ENCODE measurements at places on chromosomes 6 and 20.

- peak; percentile 28 for DNase-seq
Observed at GRCh38 chr20:10992731-10993130, 318.9 kb upstream of the JAG1 start.

- DNase-seq, result no peak
Observed at GRCh38 chr6:140669321-140669720, 1294.9 kb upstream of the CITED2 start.

DNA sequence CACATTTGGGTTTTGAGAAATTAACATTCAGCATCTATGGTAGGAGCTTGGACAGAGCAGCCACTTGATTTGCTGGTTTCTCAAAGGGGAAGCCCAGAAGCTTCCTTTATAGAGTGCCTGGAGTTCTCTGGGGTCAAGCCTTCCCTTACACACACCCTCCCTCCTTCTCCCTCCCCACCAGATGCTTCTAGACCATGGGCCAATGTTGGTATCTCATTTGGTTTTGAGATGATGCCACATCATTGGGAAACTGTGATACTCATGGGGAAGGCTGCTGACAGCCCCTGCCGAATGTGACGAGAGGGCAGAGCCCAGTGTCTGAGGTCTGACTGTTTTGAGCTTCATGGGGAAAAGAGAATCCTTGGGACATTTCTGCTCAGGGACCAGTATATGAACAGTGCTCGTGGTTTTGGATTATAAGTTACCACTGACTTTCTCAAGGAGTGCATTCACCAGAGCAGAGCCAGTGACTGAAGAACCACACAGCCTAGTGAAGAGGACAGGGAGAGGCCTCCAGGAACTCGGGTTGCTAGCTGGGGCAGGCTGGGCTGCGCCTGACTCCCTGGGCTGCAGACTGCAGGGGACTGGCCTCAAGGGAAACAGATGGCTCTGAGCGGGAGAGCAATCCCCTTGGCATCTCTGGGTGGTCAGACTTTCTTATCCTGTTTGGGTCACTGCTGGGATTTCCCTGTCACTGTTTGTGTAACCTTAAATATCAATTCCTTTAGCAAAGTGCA lies 46.4 kb upstream of the CST5 start:
- DNase-seq, result no peak

DNA sequence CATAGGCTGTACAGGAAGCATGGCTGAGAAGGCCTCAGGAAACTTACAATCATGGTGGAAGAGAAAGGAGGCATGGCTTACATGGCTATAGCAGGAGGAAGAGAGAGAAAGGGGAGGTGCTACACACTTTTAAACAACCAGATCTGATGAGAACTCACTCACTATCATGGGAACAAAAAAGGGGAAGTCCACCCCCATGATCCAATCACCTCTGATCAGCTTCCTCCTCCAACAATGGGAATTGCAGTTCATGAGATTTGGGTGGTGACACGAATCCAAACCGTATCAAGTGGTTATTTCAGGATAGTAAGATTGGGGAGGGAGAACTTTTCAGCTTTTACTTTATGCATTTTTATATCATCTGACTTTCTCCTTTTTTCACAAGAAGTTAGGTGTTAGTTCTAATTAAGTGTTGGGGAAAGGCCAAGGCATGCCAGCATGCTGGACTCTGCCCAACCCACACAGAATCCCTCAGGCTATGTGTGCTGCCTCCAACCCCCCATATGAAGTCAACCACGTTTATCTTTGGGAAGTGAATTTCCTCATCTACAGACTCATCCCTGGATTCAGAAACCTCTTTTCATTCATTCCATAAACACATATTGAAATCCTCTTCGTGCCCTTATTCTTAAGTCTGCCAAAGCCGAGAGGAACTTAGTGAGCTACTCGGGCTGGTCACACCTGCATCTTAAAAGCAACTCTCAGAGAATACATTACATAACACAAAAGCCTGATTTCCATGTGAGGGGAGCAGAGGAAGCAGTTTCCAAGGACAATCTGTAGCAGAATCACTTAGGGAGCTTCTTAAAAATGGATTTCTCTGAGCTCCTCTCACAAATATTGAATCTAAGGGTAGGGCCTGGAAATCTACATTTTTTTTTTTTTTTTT lies 16.7 kb upstream of the CLIC5 start:
- DNase-seq, result no peak

- no peak for DNase-seq
Observed at GRCh38 chr20:63174309-63175037, 41.5 kb downstream of the YTHDF1 start.

- DNase-seq, result no peak
Observed at GRCh38 chr6:36788768-36789167, 50.5 kb downstream of the CPNE5 start.

- no peak for DNase-seq
Observed at GRCh38 chr6:66930559-66931290, 1223.7 kb upstream of the EYS start.

DNA sequence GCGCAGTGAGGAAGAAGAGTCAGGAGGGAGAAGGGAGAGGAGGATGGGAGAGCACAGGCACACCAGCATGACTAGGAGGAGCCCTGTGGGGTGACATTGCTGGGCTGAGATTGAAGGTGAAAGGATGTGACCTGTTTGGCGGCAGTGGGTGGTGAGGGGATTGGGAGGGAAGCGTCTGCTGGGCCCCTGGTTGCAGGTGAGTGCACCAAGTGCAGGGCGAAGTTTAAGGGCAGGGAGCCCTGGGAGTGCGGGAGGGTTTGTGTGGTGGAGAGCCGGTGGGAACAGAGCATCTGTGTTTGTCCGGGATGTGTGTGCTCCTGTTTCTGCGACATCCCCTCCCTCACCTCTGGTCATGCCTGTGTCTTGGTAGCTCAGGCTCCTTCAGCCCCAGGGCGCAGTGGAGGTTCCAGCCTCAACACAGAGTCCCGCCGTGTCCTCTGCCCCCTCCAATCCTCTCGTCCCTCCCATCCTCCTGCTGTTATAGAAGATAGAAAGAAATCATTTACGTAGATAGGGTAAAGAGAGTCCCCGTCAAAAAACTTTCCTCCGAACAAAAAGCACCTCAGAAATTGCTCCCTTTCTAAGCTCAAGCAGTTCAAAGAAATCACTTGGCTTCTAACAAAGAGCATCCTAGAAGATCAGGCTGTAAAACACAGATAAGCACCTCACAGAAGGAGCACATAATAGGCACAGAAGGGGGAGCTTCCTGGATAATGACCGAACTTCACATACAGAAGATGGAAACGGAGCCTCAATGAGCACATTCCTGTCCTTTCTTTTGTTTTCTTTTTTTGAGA lies 25.0 kb downstream of the ULBP1 start:
- DNase-seq, result no peak

DNA sequence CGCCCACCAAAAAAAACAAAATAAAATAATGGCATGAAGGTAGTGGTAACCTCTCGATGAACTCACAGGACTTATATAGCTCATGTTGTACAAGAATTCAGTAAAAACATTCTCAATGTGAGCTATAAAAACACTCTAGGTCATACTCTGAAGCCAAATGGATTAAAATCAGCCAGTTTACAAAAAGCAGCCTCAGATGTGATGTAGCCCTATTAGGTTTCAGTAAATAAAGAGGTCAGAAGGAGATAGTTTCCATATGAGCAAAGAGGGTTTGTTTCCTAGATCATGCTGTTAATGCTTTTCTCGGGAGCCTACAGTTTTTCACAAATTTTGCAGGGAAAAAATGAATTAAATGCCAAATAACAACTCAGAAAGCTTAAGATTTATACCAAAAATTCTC lies 319.5 kb upstream of the HSF2 start:
- peak; percentile 45 for DNase-seq

DNA sequence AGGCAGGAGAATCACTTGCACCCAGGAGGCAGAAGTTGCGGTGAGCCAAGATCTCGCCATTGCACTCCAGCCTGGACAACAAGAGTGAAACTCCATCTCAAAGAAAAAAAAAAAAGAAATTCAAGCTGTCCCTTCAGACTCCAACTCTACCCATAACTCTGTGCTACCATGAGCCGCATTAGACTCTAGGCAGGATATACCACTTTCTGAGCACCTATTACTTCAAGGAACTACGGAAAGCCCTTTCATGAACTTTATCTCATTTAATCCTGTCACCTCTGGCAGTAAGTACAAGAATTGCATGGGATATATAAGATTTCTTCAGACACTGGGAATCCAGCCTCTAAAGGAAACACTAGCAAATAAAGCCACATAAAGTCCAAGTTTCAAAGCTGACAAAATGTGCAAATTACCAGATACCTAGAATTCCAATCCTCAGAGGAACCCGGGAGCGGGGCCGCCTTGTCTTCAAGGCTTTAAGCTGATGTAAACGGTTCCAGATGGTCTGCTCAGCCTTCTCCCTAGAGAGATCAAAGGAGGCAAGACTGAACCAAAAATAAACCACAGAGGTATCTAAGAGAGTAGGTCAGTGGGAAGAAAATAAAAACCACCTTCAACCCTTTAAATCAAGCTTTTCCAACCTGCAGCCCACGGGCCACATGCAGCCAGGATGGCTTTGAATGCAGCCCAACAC lies 9.4 kb downstream of the CDK5RAP1 start:
- DNase-seq, result no peak

GRCh38 chr20:10236540-10237533 lies 18.2 kb downstream of the SNAP25 start:
- no peak for DNase-seq

DNA sequence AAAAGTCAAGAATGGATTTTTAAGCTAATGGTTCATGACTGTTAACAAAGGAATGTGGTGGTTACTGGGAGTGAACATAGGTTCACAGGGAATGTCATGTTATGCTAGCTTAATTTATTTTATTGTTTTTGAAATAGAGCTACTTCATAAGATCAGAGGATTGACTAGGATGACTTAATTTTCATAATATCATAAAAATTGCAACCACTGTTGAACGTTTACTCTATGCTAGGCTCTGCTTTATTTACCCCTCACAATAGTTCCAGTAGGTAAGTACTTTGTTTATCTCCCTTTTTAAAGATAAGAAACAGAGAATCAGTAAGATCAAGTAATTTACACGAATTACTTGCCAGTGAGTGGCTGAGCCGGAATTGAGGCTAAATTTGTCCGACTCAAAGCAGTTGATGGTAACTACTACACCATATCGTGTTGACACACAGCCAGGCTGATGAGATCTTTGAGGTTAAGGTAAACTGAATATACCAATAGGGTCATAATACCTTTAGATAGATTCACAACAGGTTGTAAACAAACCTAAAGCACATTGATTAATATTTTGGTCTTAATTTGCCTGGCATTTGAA lies 194.6 kb upstream of the CITED2 start:
- DNase-seq, result no peak

- no peak for DNase-seq
Observed at GRCh38 chr6:163291622-163292021, 122.9 kb upstream of the QKI start.

Data from hindlimb muscle (tissue), 1 donor.